Upper lobe of right lung (tissue), 1 donor: ENCODE measurements at places on chromosomes 1 and 21. TPM values are rescaled to one million over a fixed set of nuclear protein-coding genes. Genes with fewer than 3 reads are reported as not detected.

The CAPN9 gene
- total RNA-seq: 21.8 TPM

The NPR1 gene
- 69.4 TPM for total RNA-seq

The MR1 gene
- 45.0 TPM for total RNA-seq

GRCh38 chr1:154741327-154741726 lies 128.8 kb downstream of the KCNN3 start:
- H3K27ac ChIP-seq: no peak overlapping the region
- no peaks in the 10 kb centered on the region for H3K36me3 ChIP-seq
- H3K27me3 ChIP-seq: no peaks in the 10 kb centered on the region
- DNase-seq: no peak
- no peak overlapping the region for H3K4me3 ChIP-seq

GRCh38 chr1:83857103-83857502 lies 141.8 kb downstream of the TTLL7 start:
- no peaks in the 10 kb centered on the region for H3K27me3 ChIP-seq
- no peak overlapping the region for H3K27ac ChIP-seq
- H3K36me3 ChIP-seq: no peaks in the 10 kb centered on the region
- H3K4me3 ChIP-seq: no peak overlapping the region
- no peak for DNase-seq
- H3K4me1 ChIP-seq: no peaks in the 10 kb centered on the region

- no peaks in the 10 kb centered on the region for H3K36me3 ChIP-seq
- H3K4me3 ChIP-seq: peak within 1 kb of the TSS; percentile 65
- peak within 1 kb of the TSS; percentile 85 for H3K27ac ChIP-seq
Measured at GRCh38 chr1:9128520-9129265, at the start of gene GPR157. Gene GPR157, minus strand, starts transcription at chr1:9129102. Its CDS starts 75 bp downstream, at chr1:9129027.

DNA sequence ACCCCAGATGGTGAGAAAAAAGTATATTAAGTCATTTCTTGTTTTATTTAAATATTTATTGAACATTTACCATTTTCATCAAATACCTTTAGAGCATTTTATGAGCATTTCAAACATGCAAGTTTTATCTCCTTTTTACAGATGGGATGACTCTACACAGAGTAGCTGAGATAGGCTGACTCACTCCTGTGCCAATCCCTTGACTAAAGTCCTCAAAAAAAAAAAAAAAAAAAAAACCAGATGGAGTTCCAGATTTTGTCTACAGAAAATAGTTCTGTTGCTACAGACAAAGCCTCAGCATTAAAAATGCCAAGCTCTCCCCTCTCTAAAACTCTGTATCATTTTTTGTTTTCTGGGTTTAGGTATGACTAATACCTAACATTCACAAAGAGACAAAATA lies 303.0 kb upstream of the PLD5 start:
- H3K4me1 ChIP-seq: no peaks in the 10 kb centered on the region
- no peaks in the 10 kb centered on the region for H3K27me3 ChIP-seq
- no peak overlapping the region for H3K4me3 ChIP-seq

The CFHR4 gene
- total RNA-seq: not detected

DNA sequence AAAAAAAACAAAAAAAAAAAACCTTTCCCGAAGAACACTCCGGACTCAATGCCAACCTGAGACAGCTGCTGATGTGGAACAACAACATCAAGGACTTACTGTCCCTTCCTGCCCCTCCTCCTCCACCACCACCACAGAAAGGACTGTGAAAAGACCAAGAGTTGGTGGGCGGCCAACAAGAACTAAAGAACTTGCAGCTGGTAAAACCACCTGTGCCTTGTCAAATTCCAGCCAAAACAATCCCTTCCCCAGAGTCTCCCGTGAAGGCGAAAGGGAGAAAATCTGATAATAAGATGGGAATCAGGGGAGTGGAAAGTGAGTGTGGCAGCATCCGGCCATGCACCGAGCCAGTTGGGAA lies 88.9 kb downstream of the PROX1 start:
- H3K4me3 ChIP-seq: no peak overlapping the region
- H3K27ac ChIP-seq: no peak overlapping the region
- H3K36me3 ChIP-seq: no peaks in the 10 kb centered on the region
- H3K27me3 ChIP-seq: no peaks in the 10 kb centered on the region
- no peak for DNase-seq

GRCh38 chr1:44523593-44524591 lies 118.8 kb downstream of the RNF220 start:
- H3K36me3 ChIP-seq: no peaks in the 10 kb centered on the region
- no peak for DNase-seq
- no peaks in the 10 kb centered on the region for H3K4me1 ChIP-seq
- H3K4me3 ChIP-seq: no peak overlapping the region
- H3K27ac ChIP-seq: no peak overlapping the region

DNA sequence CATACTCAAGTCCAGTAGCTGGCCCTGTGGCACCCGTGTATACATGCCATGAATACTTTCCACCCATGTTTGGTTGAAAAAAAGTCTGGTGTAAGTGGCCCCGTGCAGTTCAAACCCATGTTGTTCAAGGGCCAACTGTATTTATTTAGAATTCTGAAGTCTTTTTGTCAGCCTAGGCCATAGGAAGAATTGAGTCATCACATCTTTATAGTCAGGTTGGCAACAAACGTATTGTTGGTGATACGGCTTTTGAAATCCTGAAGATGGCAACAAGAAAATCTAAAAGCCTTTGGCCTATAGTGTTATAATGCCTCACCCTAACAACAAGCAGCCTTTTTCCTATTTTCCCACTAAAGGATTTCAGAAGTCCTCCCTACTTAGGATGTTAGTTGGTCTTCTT lies 363.6 kb downstream of the PLPP3 start:
- H3K4me1 ChIP-seq: no peaks in the 10 kb centered on the region
- DNase-seq: no peak
- no peak overlapping the region for H3K27ac ChIP-seq
- H3K27me3 ChIP-seq: no peaks in the 10 kb centered on the region

The VHLL gene
- not detected for total RNA-seq

The SH2D1B gene
- total RNA-seq: 1.9 TPM

The FLG2 gene
- total RNA-seq: not detected

- H3K4me1 ChIP-seq: peaks cover 15% of the 10 kb centered on the region
- H3K4me3 ChIP-seq: peak overlapping the region; percentile 93
- H3K27ac ChIP-seq: peak overlapping the region; percentile 92
- H3K27me3 ChIP-seq: no peaks in the 10 kb centered on the region
- no peak for DNase-seq
Measured at GRCh38 chr1:40530735-40531380, 579 bp upstream of the ZNF684 start.

DNA sequence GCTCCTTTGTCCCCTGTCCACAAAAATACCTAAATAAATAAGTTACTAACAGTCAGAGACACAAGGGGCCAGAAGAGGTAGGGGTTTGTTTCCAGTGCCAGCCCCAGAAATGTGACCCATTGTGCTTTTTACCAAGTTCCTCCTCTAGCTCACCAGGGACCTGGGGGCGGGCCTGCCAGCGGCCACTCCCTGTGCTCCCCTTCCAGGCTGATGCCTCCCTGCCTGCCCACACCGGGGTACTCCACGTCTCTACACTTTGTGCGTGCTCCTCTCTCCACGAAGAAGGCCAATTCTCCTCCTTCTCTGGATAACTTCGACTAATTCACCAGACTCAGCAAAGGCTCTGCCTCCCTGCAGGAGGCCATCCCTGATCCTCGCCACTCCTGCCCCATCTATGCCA lies 72.1 kb downstream of the BCAR3 start:
- no peak overlapping the region for H3K4me3 ChIP-seq
- peaks cover 13% of the 10 kb centered on the region for H3K4me1 ChIP-seq
- no peak for DNase-seq
- no peaks in the 10 kb centered on the region for H3K27me3 ChIP-seq

The GBP5 gene
- 5.4 TPM for total RNA-seq

GRCh38 chr1:204398197-204399125 lies 13.2 kb downstream of the PPP1R15B start:
- peaks cover 48% of the 10 kb centered on the region for H3K36me3 ChIP-seq
- H3K4me3 ChIP-seq: no peak overlapping the region
